ENCODE measurements at places on chromosomes 2 and 18.

DNA sequence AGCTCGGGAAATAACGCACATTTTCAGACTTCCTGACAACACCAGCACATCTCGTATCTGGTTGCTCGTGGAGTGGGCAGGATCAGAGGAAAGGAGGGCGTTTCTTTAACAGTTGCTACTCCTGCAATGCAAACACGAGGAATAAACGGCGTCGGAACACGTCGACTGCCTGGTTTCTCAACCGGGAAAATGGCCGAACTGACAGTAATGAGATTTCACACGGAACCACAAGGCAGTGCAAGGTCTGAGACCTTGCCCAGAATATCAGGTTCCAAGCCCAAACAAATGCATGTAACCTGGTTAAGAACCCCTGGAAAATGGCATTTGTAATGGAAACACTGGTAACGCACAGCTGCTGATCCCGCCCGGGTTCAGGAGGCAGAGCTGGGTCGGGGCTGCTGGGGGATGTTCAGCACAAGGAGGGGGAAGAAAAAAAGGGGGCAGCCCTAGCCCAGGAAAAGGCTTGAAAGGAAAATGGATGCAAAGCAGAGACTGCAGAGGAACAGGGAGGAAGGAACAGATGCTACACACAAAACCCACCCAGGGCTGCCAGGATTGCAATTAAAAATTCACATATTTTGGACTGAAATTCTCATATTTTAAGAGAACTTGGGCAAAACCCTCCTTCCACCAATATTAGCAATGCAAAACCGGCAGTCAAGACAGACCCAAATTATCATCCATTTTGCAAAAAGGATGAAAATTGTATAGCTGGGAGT lies 61.6 kb upstream of the KLHL29 start:
- DNase-seq, result no peak

DNA sequence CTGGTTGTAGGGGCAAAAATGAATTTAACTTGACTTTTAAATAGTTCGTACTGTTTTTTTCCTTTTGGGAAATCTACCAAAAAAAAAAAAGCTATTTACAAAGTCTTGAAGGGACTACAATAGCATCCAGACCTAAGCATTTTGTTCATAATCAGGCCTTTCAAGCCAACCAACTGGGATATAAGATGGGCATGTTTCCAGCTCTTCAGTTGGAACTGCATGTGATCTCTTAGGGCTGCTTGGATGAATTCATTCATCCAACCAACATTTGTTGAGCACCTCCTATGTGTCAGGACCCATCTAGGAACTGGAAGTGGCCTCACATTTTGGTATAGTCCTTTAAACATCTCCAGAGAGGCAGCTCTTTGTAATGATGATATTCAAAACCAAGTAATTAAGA lies 98.6 kb downstream of the AAK1 start:
- DNase-seq, result no peak

- DNase-seq, result no peak
These were observed 10.9 kb upstream of the HOXD1 start for GRCh38 chr2:176177580-176178037.

DNA sequence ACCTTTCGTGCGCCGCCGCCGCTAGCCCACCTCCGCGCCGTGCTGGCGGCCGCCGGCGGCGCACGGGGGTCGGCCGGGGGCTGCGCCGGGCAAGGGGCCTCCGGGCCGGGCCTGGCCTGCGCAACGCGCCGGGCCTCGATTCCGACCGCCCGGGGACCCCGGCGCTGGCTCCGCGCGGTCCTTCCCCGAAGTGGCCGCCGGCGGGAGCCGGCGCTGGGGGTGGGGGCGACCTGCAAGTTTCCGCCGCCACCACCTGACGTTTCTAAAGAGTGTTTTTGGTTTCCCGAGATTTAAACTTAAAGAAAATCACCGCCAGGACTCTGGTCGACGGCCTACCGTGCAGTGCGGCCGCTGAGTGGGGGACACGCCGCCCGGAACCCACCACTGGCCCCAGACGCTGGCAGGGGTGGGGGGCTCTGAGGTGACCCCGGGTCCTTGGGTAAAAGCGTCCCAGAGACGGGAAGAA lies 3.8 kb upstream of the GATA6 start:
- no peak for DNase-seq

DNA sequence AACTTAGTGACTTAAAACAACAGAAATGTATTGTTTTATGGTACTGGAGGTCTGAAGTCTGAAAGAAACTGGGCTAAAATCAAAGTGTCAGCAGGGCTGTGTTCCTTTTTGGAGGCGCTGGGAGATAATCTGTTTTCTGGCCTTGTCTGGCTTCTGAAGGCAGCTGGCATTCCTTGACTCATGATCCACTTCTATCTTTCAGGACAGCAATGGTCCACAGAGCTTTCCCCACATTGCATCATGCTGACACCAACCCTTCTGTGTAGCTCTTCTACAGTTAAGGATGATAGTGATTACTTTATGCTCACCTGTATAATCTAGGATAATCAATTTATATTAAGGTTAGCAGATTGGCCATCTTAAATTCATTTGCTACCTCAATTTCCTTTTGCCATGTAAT lies 392.1 kb downstream of the TDRD15 start:
- no peak for DNase-seq

DNA sequence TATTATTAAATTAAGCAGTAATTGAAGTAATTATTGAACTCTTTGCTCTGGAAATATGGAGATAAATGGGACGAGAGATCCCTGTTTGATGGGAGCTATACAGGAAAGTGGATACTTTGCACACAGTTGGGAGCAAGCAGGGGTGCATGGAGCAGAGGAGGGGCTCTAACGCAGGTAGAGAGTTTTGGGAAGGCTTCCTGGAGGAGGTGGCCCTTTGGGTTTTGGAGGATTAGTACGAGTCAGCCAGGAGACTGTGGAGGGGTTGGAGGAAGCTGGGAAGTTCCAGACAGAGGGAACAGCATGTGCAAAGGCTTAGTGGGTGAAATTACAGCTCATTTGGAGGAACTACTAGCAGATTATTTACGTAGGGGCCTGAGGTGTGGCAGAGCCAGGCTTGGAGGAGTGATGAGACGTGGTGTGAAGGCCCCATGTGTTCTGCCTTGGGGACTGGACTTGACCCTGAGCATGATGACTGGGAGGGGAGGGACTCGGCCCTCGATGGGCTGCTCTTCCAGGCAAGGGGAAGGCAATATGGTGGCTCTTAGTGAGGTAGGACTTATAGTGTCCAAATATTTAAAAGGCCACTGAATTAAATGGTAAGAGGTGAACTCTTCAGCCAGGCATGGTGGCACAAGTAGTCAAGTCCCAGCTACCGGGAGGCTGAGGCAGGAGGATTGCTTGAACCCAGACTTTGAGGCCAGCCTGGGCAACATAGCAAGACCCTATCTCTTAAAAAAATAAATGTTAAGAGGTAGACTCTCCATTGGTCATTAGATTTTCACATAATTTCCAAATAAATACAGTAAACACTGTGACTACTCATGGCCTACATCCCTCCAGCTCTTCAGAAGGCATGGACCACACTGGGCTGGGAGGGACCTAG lies 30.2 kb downstream of the GREB1 start:
- no peak for DNase-seq

- DNase-seq, result no peak
These were observed 40.3 kb upstream of the TEX51 start for GRCh38 chr2:126858436-126858835.

GRCh38 chr2:162149940-162150339 lies 2.1 kb downstream of the GCG start:
- no peak for DNase-seq

DNA sequence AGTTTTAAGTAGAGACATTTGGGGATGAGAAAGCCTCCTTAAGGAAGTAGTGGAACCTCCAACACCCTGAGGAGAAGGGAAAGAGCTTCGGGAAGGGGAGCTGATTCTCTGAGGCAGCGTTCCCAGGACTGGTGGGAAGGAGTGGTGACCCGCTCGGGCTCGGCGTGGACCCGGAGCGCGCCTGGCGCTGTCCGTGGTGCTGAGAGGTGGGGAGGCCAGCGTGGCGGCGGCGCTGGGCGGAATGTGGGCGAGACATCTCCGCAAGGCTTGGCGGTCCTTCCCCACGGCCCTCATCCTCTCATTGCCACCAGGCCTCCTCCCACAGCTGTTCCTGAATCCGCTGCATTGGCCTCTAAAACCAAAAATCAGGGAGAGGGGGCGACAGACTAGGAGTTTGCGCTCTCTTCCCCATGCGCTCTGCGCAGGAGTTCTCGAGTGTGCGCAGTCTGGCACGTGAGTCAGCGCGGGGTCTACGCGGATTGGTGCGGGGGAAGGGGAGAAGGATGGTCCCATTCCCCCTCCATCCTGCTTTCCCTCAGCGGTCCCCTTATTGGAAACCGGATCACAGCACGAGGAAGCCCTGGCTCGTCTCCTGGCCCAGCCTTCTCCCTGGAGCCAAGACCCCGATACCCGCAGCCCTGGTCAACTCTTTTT lies 857 bp downstream of the RESP18 start:
- no peak for DNase-seq

Measured in smooth muscle cell of the brain vasculature (primary cell).